ENCODE measurements at places on chromosomes 13 and 19.
A peak's percentile ranks its signal among the peaks of the same experiment; 100 is the strongest.

DNA sequence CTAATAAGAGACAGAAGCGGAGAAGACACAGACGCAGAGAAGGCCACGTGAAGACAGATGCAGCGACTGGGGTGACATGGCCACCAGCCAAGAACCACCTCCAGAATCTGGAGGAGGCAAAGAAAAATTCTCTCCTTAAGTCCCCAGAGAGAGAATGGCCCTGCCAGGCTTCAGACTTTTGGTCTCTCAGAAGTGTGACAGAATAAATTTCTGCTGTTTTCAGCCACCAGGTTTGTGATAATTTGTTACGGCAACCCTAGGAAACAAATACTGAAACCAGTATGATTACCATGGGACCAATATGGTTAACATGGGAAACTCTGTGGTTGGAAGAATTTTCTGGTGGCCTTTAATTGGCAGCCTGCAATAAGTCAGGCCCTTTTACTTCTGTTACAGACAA is 63.9 kb upstream of the DOCK9 start:
- no peak for ATAC-seq

GRCh38 chr13:98994080-98994479 is 16.2 kb upstream of the DOCK9 start:
- ATAC-seq: no peak

- ATAC-seq: no peak
Measured at GRCh38 chr13:65112531-65112941, 2117.6 kb downstream of the PCDH9 start.

- no peak for ATAC-seq
Measured at GRCh38 chr13:67505376-67505775, 275.2 kb upstream of the PCDH9 start.

DNA sequence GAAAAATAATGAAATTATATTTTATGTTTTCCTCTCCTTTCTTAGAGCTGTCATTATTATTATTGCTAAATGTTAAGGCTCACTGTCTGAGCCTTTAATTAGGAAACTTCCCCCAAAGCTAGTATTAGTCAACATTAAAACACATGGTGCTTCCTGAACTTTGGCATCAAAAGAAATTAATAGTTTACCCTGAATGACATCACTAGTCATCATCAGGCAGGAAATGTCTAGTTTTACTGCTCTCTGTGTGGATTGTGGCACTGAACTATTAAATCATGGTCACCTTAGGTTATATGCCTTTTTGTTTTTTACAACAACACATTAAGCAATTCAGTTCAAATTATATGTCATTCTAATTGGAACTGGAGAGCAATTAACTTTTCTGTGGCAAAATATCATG is 595.5 kb downstream of the SLITRK1 start:
- no peak for ATAC-seq

DNA sequence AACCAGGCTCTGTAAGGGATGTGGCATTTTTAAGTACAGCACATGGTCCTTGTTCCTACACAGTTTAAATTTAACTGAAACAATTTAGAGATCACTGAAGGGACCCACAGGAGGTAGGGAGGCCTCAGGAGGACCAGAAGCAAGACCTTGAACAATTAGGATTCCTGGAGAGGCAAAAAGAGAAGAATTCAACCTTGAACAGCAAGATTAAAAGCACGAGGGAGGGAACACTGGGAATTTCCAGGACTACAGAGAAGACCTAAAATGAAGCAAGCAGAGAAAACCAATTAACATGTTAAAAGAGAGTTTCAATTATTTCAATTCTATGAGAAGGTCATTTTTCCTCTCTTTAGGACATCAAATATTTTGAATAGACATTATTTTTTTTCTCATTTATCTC is 160.3 kb downstream of the KCTD12 start:
- ATAC-seq: no peak

GRCh38 chr13:70394031-70394548 is 285.8 kb upstream of the KLHL1 start:
- ATAC-seq: no peak

GRCh38 chr13:72886272-72887067 is 104.5 kb downstream of the PIBF1 start:
- no peak for ATAC-seq

DNA sequence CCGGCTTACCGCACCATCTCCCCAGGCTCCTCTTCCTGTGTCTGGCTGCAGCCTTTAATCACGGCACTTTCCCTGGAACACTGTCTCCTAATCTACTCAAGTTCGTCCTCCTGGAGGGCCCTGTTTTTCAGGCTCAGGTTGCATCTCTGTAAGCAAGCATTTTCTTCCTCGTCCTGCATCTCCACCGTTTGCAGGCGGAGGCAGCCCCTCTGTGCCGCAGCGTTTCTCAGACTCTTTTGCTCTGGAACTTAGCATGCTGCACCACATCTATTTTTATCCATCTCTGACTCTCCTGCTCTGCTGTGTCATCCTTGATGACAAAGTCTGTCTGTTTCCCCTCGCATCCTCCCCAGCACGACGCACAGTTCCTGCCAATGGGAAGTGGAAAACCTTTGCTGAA is 117.5 kb downstream of the ATP8A2 start:
- no peak for ATAC-seq

- ATAC-seq: peak; percentile 19
Measured at GRCh38 chr19:52296400-52296772, 583 bp upstream of the ZNF480 start.

DNA sequence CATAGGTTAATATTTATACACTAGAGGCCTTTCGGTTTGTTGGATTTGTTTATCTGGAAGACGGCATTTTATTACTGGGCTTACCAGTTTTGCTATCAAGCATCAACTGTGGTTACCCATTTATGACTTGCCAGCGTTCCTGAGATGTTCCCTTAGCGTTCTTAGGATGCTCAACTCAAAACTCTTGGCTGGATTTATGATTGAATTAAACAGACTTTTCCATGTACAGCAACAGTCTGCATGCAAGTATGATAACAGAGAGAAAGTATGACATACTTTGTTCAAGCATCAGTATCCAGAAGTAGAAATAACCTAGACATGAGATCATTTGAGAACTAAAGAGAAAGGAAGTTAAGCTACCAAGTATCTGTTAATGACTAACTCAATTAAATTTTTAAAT is 29.9 kb upstream of the RNF113B start:
- ATAC-seq: no peak

DNA sequence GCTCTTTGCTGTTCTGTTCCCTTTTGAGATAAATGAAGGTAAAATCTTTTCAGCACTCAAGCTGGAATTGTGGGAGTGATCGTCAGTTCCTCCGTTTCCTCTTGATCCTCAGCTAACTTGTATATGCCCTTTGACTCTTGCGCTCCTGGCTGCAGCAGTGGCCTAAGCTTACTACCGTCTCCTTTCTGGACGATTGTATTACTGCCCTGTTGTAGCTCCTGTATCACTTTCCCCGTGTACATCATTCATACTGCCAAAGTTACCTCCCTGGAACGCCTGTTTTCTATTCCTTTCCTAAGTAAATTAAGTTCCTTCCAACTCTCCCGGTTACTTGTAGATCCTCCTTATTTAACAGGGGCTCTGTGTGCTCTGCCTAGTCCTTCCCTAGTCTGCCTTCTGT is 36.9 kb downstream of the WASF3 start:
- ATAC-seq: no peak

- ATAC-seq: no peak
Measured at GRCh38 chr19:53894707-53895106, 12.7 kb downstream of the PRKCG start.

DNA sequence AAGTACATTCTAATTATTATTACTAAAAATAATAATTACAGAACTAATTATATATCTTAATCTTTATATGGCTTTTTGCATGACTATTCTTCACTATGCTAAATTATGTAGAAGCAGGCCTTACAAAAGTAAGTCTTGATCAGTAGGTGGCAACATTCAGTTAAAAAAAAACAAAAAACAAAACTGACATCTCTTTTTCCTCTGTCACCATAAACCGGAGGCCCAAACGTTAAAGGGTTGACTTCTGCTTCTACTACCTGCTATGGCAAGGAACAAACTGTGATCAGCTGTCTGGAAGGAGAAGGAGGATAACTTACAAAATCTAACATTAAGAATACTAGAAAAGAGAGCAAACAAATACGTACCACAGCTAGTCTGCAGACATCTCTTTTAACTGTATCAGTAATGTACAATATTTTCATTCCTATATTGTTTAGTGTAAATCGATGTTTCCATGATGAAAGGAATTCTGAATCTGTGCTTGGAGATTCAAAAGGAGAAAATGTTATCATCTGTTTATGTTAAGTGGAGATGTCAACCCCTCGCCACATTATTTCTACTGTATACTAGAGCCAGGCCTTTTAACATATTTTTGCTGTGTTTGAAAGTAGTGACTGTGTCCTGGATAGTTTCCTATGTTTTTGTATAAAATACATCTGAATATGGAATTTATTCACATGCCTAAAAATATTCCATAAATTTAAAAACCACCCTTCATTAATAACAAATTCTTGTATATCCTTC is 1525.4 kb downstream of the SLITRK1 start:
- ATAC-seq: no peak

DNA sequence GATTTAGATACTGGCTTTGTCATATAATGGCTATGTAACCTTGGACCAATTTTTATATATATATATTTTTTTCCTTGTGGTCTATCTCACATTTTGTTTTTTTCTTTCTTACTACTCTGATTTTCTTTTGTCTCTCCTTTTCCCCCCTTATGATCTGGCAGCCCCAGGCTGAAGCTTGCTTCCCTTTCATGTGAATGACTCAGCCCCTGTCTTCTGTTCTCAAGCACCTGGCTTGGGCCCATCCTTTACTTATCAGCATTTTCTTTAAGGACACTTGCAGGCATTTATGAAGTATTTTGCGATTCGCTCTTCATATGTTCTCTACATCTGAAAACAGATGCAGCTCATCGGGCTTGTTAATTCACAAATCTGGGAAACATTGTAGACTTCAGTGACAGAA is 163.6 kb downstream of the SPRY2 start:
- ATAC-seq: no peak

GRCh38 chr13:40777166-40777808 is 6.3 kb upstream of the MRPS31 start:
- peak; percentile 64 for ATAC-seq

DNA sequence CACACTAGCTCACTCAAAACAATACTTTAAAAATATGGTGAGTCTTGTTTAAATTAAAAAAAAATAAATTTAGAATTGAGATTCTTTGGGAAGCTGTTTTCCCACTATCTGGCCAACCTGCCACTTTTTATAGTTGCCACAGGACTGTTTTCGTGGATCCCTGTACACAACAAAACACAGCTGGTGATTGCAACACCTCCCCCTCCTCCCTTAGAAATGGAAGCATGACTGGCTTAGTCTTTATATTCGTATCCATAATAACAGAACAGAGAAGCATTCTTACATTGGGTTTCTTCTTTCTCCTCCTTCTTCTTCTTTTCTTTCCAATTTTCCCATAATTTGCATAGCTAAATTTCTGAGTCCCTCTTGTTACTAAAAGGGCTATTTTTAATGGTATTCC is 79.5 kb upstream of the GJB6 start:
- no peak for ATAC-seq

- peak; percentile 5 for ATAC-seq
Measured at GRCh38 chr19:19171821-19172532, 1.9 kb upstream of the MEF2B start.

DNA sequence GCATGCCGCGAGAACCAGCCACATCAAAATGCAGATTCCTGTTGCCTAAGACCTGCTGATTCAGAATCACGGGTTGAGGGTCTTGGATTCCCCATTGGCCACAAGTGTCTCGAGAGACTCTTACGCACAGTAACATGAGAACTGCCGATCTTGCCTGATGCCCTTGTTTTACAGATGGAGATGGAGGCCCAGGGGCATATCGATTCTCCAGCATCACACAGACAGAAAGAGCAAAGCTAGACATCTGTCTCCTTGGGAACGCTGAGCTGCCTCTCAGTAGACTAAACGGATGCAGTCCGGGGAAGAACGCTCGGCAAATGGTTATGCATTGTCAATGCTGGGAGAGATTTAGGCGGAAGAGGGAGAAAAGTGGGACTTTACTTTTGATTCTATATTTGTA is 5.4 kb downstream of the NLRP12 start:
- no peak for ATAC-seq

DNA sequence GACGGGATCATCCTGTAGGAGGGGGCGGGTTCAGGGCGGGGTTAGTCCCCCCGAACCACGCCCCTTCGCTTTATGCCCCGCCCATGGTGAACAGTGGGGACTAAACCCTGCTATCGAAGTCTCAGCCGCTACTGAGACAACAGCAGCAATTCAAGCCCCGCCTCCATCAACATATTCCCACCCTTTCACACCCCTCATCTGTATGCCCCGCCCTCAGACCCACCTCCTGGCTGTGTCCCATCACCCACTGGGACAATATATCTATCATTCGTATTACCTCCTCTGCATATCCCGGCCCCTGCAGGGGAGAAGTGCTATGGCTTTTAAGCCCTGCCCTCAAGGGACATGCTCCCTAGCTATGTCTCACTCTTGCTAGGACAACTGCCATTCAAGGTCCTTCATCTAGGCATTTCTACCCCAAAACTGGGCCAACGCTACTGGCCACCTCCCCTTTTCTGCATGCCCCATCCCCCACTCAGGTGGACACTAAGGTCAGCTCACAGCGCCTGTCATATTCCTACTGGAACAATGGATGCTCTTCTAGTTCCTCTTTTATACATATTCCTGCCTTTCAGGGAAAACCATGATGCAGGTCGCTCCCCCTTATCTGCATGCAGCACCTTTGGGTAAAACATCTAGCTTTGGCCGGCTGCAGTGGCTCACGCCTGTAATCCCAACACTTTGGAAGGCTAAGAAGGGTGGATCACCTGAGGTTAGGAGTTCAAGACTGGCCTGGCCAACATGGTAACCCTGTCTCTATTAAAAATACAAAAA is 11.9 kb downstream of the LRFN1 start:
- no peak for ATAC-seq

DNA sequence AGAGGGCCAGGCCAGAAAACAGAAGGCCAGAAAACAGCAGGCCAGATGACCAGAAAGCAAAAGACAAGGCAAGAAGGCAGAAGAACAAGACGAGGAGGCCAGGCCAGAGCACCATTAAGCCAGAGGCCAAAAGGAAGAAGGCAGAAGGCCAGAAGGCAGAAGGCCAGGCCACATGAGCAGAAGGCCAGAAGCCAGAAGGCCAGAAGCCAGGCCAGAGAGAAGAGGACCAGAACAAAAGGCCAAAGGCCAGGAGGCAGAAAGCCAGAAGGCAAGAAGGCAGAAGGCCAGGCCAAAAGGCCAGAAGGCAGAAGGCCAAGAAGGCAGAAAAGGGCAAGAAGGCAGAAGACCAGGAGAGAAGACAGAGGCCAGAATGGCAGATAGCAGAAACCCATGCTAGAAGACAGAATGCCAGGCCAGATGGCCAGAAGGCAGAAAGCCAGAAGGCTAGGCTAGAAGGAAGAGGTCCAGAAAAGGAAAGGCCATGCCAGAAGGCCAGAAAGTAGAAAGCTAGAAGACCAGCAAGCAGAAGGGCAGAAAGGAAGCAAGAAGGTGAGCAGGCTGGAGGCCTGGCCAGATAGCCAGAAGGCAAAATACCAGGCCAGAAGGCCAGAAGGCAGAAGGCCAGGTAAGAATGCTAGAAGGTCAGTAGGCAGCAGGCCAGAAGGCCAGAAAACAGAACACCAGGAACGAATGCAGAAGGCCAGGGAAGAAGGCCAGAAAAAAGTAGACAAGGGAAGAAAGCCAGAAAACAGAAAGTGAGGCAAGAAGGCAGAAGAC is 187.6 kb downstream of the TUBA3C start:
- no peak for ATAC-seq

Measured in esophagus mucosa (tissue), 1 donor.